ENCODE measurements at places on chromosomes 11 and 22.

DNA sequence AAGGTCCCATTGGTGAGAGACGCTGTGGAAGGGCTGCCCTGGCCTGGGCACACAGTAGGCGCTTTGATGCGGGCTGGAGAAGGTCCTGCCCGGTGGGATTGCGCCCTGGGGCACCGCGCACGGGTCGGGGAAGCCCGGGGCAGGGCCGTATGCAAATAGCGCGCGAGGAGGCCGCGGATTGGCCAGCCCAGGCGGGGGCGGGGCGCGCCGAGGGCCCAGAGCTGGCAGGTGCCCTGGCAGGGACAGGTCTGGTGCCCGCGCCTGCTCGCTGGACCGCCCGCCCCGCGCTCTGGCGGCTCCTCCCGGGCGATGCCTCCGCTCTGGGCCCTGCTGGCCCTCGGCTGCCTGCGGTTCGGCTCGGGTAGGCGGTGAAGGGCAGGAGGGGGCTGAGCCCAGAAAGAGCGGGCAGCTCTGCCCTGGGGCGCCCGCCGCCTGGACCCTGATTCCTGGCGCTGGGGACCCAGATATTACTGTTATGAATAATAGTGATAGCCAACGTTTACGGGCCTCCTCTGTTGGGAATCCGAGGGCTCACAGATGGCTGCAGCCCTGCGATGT is at the start of gene UPK3A:
Gene UPK3A (plus strand): TSS at position 245 of the 558 bp plus-strand sequence. CDS start 65 bp downstream, at position 310.
- DNase-seq: peak; percentile 90

- DNase-seq: no peak
Measured at GRCh38 chr22:40468616-40469015, 98.2 kb downstream of the SGSM3 start.

DNA sequence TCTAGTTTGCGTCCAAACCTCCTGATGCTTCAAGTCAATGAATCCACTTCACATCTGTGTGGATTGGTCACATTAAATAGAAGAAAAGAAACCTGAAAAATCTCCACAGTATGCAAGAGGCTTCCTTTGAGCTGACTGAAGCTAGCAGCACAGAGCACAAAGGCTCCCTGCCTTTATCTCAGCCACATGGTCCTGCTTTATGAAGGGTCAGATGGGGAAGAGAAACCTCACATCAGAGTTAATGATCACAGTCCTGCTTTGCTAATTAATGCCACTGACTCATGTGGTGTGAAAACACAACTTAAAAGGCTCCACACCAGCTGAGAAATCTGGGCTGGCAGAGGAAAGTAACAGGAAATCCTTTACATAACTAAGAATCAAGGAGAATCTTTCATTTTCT is 1291.0 kb downstream of the LRRC4C start:
- no peak for DNase-seq

GRCh38 chr22:48979482-48979881 is 848.2 kb downstream of the BRD1 start:
- DNase-seq: no peak

GRCh38 chr11:132217856-132218255 is 847.4 kb downstream of the NTM start:
- no peak for DNase-seq

DNA sequence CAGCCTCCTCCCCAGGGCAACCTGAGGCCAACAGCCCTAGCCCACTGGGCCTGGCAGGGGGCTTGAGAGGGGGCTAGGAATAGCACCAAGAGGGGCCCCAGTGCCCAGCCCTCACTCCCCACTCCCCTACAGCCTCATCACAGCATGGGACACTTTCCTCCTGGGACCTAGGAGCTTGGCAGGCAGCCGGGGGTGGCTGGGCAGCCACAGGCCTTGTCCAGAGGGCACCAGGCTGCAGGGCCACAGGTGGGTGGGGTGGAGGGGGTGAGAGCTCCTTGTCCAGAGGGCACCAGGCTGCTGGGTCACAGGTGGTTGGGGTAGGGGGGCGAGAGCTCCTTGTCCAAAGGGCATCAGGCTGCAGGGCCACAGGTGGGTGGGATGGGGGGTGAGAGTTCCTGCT is 61.8 kb downstream of the WNT7B start:
- no peak for DNase-seq

DNA sequence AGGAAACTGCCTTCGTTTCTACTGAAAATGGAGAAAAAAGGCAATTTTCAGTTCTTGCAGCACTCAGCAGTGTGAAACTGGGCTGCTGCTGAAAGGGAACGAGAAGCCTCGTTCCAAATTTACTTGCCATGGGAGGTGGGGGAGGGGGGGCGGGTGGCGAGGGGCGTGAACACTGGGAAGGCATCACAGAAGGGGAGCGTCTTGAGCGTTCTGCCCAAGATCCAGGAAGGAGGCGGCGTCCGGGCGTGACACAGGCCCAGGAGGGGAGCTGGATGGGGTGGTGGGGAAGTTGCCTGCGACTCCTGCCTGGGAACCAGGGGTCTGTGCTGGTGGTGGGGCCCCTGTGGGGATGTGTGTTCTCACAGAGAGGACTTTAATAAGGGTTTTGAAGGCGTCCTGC is 213.5 kb downstream of the CTTN start:
- DNase-seq: no peak

DNA sequence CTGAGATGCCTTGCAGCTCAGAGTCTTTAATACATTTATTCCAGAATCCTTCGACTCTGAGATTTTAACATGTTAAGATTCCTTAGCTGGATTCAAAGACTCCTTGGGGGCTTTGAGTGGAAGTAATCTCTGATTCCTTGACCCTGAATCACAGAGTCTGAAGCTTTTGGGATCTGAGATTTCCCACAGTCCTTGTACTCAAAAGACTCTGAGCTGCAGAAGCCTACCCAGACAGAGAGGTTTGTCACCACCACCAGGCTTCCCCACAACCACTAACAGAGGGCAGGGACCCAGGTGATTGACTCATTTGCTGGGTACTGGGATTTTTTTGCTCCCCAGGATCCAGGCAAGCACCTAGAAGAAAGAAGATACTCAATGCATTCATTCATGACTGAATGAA is 1.4 kb upstream of the SERPINH1 start:
- DNase-seq: no peak

DNA sequence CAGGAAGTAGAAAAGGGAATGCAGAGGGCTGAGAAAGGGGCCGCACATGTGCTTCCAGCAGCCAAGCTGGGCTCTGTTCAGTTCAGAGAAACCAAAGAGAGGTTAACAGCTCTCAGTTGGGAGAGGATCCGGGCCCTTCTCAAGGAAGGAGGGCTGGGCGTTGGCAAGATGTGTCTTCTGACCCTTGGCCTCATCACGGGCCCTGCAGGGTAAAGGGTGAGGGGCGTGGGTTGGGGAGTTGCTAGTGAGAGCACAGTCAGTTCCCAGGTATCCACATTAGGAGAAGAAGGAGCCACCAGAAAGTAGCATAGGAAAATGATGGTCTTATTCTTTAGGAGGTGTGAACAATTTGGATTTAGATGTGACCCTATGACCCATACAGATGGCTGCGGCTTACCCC is 73.0 kb downstream of the OSBP2 start:
- no peak for DNase-seq

- DNase-seq: peak; percentile 93
Measured at GRCh38 chr11:61446211-61446651, 16.3 kb downstream of the SDHAF2 start.

- no peak for DNase-seq
Measured at GRCh38 chr11:64614917-64615316, 23.9 kb downstream of the SLC22A12 start.

GRCh38 chr22:44063462-44064371 is 39.6 kb downstream of the PARVB start:
- no peak for DNase-seq

DNA sequence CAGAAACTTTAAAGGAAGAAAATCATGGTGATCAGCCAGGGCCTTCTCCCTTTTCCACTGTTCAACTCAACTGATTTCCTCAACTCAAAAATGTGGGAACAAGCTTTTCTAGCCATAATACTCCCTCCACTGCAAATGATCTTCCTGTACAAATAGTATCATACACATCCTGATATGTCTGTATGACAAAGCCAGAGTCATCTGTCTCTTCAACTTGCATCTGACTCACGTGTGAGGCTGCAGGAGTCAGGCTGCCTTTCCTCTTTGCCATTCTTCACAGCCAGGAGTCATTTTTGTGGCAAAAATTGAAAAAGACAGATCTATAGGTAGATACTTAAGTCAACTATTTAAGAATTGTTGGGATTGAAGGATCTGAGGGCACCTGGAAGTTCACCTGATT is 13.3 kb downstream of the PATZ1 start:
- DNase-seq: no peak

DNA sequence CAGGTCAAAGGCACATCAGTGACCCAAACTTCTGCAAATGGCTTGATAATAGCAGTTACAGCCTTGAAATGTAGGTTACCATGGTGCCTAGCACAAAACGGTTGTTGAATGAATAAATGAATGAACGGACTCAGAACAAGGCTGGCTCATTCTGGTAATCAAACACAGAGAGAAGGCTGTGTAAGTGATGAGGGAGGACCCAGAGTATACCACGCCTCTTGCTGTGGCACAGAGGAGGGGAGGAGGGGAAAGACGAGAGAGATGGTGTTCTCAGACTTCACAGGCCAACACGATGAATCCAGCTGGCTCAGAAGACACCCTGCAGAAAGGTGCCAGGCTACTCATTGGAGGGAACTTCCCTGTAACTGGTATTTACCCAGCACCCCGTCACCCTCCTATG is 38.3 kb downstream of the PC start:
- no peak for DNase-seq

DNA sequence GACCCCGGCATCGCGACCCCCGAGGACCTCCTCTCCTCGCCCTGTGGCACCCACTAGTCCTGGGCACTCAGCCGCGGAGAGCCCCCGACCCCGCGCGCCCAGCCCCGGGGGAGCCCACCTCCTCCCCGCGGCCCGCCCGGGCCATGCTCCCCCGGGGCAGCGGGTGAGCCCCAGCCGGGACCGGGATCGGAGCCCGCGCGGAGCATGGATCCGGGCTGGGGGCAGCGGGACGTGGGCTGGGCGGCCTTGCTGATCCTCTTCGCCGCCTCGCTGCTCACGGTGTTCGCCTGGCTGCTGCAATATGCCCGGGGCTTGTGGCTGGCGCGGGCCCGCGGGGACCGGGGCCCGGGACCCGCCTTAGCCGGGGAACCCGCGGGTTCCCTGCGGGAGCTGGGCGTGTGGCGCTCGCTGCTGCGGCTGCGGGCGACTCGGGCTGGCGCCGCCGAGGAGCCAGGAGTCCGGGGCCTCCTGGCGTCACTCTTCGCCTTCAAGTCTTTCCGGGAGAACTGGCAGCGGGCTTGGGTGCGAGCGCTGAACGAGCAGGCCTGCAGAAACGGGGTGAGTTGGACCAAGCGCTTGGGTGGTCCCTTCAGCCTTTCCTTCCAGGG is 498 bp downstream of the C2CD2L start:
- DNase-seq: peak; percentile 68

DNA sequence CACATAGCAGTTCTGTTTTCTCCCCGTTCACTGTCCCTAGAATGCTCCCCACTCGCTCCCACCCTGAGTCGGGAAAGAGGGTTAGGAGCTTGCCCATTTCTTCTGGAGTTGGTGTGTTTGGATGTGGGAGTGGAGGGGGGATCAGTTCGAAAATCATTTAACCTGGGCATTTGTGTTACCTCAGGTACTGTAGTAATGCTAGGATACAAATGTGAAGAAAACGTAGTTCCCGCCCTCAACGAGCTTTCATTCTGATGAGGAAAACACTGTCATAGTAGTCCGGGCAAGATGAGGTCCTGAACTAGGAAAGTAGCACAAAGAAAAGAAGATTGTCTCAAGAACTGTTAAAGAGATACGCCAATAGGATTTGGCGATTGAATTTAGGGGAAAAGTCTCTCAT is 539 bp downstream of the SDHD start:
- DNase-seq: no peak

GRCh38 chr11:78192911-78193351 is 4.2 kb downstream of the USP35 start:
- DNase-seq: no peak
